ENCODE measurements at places on chromosomes 6 and 20.

- no peak for DNase-seq
Measured at GRCh38 chr6:80792151-80792550, 685.7 kb downstream of the BCKDHB start.

GRCh38 chr6:15359335-15359862 is 113.5 kb downstream of the JARID2 start:
- DNase-seq = no peak

DNA sequence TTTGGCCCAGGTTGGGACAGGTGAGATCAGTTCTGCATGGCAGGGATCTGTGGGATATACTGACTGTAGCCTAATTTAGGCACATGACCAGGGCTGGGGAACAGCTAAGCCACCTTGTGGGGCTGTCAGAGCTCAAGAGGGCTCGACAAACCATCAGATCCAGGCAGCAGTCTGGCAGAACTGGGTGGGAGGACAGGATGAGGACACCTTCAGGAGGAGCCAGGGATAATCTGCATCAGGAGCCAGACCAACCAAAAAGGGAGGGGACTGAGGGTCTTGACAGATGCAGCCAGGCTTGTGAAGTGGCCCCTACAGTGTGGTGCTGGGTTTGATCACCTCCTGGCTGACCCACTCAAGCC is 123.4 kb downstream of the MAFB start:
- DNase-seq = no peak

GRCh38 chr6:137233911-137234863 is 15.0 kb upstream of the IFNGR1 start:
- no peak for DNase-seq

GRCh38 chr20:910870-911770 is 5.0 kb downstream of the ANGPT4 start:
- no peak for DNase-seq

GRCh38 chr6:127267646-127268625 is 1.3 kb downstream of the RNF146 start:
- no peak for DNase-seq

DNA sequence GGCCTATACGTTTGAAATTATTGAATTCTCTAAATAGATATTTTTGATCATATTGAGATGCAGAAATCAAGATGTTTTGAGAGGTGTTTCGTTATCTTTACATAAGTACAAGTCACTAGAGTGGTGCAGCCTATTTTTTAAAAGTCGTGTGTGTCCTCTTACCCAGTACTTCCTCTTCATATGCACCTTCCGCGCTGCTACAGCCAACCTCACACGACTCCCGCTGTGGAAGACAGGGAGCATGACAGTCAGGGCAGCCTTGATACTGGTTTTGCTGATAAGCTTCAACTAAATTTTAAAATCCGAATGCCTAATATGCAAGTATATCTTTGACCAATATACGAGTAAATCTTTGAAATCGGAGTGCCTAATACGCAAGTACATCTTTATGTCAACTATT is 16.3 kb downstream of the ROS1 start:
- no peak for DNase-seq

DNA sequence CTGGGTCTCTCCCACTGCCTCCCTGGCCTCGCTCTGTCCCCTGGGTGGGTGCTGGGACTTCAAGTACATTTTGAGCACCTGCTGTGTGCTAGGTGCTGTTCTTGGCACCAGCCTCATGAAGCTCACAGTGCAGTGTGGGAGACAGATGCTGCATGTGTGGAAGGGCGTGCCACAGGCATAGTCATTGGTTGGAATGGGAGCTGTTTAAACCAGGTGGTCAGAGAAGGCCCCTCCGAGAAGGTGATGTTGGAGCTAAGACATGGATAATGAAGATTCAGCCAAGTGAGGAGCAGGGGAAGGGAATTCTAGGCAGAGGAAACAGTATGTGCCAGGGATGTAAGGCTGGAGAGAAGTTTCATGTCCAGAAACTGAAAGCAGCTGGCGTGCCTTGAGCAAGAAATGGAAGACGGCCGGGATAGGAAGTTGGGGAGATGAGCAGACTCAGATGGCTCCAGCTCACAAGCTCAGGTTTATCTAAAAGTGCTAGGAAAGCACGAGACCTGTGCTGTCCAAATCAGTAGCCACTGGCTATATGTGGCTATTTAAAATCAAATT is 9.9 kb downstream of the LPIN3 start:
- DNase-seq = no peak

- DNase-seq = no peak
Measured at GRCh38 chr20:10604865-10605440, 68.8 kb downstream of the JAG1 start.

DNA sequence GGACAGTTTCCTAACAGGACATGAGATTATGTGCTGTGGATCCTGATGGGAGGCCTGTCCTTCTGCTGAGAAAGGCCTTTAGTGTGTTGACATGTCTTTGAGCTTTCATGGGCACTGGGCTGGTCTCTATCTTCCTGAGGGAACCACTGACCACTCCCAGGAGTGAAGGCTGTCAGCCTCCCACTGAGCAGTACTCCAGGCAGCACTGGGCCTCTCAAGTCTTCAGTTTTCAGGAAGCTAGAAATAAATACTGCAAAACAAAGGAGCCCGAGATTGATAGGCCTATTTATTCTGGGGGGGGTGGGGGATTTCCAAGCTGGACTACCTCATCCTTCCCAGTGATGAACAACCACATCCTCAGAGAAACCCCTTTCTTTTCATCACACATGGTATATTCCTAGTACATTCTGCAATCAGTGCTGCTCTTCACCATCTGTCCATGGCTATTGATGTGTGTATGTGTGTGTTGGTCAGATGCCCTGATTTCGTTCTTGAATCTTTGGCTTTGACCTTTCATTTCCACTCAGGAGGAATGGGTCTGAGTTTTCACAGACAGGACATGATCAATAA is 180.9 kb upstream of the SPTLC3 start:
- no peak for DNase-seq

GRCh38 chr6:35970181-35970580 is 49.3 kb upstream of the SRPK1 start:
- DNase-seq = no peak

DNA sequence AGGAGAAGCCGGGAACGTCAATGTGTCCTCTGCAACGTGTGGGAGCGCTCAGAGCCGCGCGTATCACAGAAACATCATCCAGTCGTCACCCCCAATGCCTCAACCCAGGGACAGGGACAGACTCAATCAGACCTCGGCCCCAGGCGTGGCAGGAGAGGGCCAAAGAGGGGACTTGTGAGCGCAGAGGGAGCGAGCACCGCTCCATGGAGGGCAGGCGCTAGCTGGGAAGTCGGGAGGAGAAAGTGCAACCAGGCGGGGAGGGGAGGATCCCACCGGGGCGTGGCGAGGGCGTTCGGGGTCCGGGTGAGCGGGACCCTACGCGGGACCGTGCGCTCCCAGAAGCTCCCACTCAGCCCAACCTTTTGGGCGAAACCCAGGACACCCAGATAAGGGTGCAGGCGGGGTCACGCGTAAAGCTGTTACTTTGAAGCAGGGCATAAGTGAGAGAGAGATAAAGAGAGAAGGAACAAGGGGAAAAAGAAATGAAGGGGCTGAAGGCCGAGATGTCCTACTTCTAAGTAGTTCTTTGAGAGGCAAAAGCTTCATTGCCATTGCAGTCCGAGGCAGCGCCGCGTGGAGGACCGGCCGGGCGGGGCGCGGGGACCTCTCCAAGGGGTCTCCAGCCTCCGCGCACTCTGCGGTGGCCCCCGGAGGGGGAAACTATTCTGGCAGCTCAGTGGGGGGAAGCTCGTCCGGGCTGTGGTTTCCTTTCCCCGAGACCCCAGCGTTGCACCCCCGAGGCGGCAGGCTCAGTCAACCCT is 862 bp upstream of the SOBP start:
- DNase-seq = no peak

Data from RWPE2 (cell line).